ENCODE measurements at places on chromosomes 1 and 21.

- no peak for DNase-seq
These were observed 12.9 kb downstream of the PLEKHM2 start for GRCh38 chr1:15696956-15697521.

GRCh38 chr1:237166593-237167101 is 124.7 kb downstream of the RYR2 start:
- no peak for DNase-seq

DNA sequence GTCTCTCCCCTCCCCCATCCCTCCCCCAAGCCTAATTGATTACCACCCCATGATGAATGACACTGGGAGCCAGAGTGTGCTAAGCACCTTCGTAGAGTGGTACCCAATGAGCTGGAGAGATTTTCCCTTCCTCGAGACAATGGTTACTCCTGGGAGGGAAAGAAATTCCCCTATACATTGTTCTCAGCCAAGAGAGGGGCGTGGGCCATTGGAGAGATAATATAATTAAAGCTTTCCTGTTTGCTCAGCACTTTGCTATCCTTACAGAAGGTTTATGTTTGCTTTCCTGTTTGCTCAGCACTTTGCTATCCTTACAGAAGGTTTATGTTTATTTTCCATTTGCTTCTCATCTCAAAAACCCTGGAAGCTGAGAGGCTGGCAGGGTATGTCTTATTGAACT is 126.1 kb upstream of the KLHDC7A start:
- DNase-seq: no peak

DNA sequence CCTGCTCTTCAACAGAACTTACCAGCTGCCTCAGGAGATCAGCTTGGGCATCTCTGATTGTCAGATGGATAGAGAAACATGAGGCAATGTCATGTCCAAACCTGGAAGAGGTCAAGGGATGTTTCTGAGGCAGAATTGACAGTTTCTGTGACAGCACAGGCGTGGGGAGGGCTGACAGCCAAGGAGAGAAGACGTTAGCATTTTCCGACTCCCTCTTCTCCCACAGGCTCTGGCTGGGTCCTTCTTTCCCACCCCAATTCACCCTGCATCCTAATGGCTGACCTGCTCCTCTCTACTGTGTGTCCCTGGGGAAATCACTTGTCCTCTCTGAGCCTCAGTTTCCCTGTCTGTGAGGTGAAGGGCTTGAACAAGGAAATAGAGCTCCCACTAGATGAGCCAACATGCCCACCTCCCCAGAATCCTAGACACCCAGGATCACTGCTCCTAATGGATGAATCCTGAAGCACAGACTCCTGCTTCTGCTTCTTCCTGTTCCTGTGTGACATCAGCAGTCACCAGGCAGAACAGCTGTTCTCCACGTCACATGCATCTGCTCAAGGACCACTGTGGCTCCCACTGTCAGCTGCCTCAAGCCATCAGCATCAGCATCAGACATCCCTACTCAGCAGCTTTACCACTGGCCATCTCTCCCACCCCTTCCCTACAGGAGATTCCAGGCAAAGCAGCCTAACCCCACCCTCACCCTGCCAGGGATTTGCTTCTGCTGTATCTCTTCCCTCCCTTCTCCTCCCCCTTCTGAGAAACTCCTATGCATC is 408.0 kb downstream of the MATN1 start:
- no peak for DNase-seq
